ENCODE measurements at places on chromosomes 4 and X. TPM values are rescaled to one million over a fixed set of nuclear protein-coding genes. Genes with fewer than 3 reads are reported as not detected.

- DNase-seq, result no peak
Observed at GRCh38 chrX:149568701-149569296, 18.5 kb downstream of the MAGEA9B start.

DNA sequence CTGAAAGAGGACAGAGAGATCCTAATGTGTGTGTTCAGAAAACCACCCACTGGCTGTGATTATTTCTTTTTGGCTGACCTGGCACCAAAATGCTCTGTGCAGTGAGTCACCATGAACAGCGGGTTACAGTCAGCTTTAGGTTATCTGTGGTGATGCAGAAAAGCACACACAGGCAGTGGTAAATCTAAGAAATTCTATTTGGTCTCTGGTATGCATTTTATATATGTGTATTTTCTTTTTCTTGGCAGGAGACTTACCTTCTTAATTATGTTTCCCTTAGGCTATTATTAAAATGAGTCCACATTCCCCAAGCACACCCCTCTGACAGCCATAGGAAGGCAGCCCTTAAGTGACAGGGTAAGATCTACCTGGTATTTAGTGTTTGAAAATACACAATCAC lies 79.1 kb upstream of the TFDP3 start:
- no peak for DNase-seq

GRCh38 chrX:41350976-41351569 lies 17.1 kb downstream of the DDX3X start:
- DNase-seq, result no peak

- no peak for DNase-seq
Observed at GRCh38 chr4:55363691-55364351, 17.8 kb downstream of the SRD5A3 start.

DNA sequence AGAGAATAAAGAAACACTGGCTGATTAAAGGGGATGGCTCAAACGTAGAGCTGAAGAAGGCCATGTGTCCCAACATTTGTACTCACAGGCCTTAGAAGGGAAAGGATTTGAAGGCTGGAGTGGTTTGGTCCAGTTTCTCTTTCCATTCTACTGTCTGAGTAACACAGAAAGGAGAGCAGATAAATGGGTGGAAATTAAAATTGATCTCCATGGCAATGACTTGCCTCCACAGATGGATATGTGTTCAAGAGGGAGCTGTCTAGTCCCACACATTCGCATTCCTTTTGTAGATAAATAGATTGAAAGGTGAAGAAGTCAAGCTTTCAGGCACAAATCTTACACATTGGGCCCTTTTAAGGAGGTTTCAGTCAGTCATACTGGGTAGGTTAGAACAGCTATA lies 74.6 kb downstream of the DOCK11 start:
- DNase-seq, result no peak

DNA sequence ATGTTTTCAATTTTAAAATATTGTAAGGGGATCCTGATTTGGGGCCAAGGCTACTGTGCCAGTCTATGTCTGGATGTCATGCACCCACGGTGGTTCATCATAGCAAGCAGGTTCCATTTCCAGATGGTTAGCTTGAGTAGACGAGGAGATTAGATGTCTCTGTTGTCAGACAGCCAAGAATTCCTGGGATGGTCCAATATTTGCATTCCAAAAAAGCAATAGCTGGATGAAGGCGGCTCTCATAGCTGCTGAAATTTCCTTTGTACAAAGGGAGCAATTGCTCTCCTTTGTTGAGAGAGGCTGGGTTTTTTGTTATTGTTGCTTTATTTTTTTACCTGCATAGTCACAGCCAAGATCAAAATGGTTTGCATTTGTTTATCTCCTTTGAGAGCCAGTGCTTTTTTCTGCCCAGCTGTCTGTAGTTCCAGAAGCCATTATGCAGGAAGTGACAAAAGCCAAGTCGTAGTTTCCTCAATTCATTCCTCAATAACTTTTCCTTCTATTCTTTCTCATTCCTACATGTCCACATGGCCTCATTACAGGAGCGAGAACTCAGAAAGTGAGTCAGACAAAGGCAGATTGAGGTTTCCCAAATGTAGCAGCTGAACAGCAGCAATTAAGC lies 107.9 kb downstream of the MMRN1 start:
- DNase-seq, result peak; percentile 14

GRCh38 chr4:184641022-184641421 lies 8.2 kb downstream of the CASP3 start:
- DNase-seq, result no peak

DNA sequence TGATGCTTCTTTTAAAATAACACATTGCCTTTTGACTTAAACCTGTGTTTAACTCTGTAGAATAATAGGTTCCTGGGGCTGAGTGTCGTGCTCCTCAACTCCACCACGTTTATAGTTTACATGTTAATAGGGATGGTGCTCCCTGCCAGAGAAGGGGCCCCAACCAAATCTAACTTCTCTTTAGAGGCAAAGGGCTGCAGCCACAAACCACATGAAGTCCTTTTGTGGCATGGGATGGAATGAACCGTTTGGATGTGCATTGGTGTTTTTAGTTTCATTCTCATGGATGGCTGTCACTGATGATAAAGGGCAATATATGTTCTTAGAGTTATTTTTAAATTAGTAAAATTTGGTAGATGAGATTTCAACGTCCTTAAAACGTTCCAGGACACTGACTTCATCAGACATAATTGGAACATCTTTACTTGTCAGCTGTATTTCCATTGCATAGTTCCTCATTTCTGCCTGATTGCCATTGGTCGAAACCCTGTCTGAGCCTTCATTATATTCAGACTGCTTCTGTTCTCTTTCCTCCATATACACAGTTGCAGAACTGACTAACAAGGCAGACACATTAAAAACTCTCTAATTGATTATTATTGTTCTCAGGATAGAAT lies 60.4 kb upstream of the HPF1 start:
- DNase-seq, result no peak

GRCh38 chr4:144734522-144734921 lies 88.6 kb downstream of the HHIP start:
- no peak for DNase-seq

Gene ARMCX2
- 38.1 TPM for polyA plus RNA-seq

All from SK-N-SH (cell line).